ENCODE measurements at places on chromosomes 6 and 20. TPM values are rescaled to one million over a fixed set of nuclear protein-coding genes. Genes with fewer than 3 reads are reported as not detected.

GRCh38 chr6:158095031-158095430 lies 73.0 kb downstream of the SERAC1 start:
- H3K36me3 ChIP-seq, result peaks cover 39% of the 10 kb centered on the region
- H3K4me3 ChIP-seq, result no peak overlapping the region
- no peak for DNase-seq
- H3K4me1 ChIP-seq, result no peaks in the 10 kb centered on the region
- peak overlapping the region; percentile 31 for H3K27ac ChIP-seq

DNA sequence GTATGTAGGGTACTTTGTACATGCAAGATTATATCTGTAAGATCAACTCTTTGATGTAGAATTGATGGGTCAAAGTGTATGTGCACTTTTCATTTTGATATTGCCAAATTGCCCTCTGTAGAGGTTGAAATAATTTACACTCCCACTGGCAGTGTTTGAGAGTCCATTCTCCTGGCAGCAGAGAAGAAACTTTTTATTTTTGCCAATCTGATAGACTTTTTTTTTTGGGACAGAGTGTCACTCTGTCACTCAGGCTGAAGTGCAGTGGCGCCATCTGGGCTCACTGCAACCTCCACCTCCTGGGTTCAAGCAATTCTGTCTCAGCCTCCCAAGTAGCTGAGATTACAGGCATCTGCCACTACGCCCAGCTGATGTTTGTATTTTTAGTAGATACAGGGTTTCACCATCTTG lies 199.2 kb downstream of the ZFAND3 start:
- H3K4me3 ChIP-seq, result no peak overlapping the region
- DNase-seq, result no peak
- H3K27ac ChIP-seq, result no peak overlapping the region
- no peaks in the 10 kb centered on the region for H3K27me3 ChIP-seq
- no peaks in the 10 kb centered on the region for H3K36me3 ChIP-seq

- H3K27me3 ChIP-seq, result no peaks in the 10 kb centered on the region
- H3K36me3 ChIP-seq, result peaks cover 11% of the 10 kb centered on the region
- H3K4me3 ChIP-seq, result no peak overlapping the region
- H3K27ac ChIP-seq, result no peak overlapping the region
- no peak for DNase-seq
These were observed 71.2 kb downstream of the CDS2 start for GRCh38 chr20:5197847-5198650.

- no peaks in the 10 kb centered on the region for H3K27me3 ChIP-seq
- no peak overlapping the region for H3K27ac ChIP-seq
- H3K4me1 ChIP-seq, result no peaks in the 10 kb centered on the region
- H3K36me3 ChIP-seq, result no peaks in the 10 kb centered on the region
These were observed 162.2 kb upstream of the NT5E start for GRCh38 chr6:85287654-85288053.

LAMA2 gene
- total RNA-seq, result 0.65 TPM

BMP5 gene
- not detected for total RNA-seq

MAP7 gene
- total RNA-seq, result 2.3 TPM
